H9 (cell line): ENCODE measurements at places on chromosomes 5 and 9. TPM values are rescaled to one million over a fixed set of nuclear protein-coding genes. Genes with fewer than 3 reads are reported as not detected.

Gene CYSRT1
- total RNA-seq: 1.0 and 1.9 TPM in 2 replicates

DNA sequence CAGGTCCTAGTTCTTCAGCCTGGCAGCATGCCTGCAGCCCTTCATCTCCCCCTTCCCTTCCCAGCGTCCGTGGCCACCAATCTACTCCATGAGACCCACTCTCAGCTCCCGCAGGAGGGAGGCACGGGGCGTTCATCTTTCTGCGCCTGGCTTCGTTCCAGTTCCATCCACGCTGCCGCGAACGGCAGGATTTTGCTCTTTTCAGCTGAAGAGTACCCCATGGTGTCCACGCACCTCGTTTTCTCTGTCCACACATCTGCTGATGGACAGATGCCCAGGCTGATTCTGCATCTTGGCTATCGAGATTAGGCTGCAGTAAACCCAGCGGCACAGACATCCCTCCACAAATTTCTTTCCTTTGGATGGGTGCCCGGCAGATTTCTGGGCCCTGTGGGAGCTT lies 30.5 kb upstream of the NKD2 start:
- H3K27ac ChIP-seq: no peak overlapping the region
- H3K27me3 ChIP-seq: no peaks in the 10 kb centered on the region
- no peaks in the 10 kb centered on the region for H3K36me3 ChIP-seq
- no peaks in the 10 kb centered on the region for H3K4me1 ChIP-seq
- peak; percentile 20 for DNase-seq

GRCh38 chr5:16492398-16493140 lies 27.0 kb upstream of the ZNF622 start:
- no peak for DNase-seq
- H3K27me3 ChIP-seq: no peaks in the 10 kb centered on the region
- H3K4me1 ChIP-seq: no peaks in the 10 kb centered on the region
- no peak overlapping the region for H3K27ac ChIP-seq

DNA sequence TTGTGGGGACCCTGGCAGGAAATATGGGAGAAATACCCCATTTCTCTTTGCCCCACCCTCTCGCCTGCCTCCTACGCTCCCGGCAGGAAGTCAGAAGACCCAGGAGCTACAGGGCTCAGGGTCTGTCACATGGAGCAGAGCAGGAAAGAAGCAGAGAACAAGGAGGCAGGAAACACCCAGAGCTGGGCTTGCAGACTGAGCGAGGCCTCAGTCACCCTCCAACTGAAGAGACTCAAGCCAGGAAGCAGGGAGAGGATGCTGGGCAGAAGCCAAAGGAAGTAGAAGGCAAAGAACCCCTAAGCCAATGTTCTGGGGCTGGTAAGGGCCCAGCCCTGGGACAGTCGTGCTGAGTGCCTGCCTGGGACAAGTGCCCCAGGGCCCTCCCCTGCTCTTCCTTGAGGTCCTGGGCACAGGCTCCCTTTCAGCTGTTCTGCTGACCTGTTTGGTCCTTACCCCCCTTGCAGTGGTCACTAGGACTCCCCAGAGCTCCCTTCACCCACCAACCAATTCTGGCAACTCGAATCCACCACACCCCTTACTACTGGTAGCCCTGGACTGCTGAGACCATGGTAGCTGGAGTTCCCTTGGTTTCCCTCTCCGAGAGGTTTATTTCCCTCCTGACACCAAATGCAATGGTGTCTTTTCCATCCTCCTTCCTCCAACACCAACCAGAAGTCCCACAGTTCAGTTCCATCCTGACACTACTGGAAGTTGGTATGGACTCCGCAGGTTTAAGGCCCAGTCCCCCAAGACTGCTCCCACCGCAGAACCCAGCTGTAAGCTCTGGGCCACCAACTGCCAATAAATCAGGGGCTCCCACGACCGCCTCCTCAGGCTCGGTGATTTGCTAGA lies 157.5 kb downstream of the COL23A1 start:
- H3K4me3 ChIP-seq: no peak overlapping the region
- no peaks in the 10 kb centered on the region for H3K27me3 ChIP-seq
- H3K36me3 ChIP-seq: peaks cover 5% of the 10 kb centered on the region
- no peak overlapping the region for H3K27ac ChIP-seq
- no peak for DNase-seq

DNA sequence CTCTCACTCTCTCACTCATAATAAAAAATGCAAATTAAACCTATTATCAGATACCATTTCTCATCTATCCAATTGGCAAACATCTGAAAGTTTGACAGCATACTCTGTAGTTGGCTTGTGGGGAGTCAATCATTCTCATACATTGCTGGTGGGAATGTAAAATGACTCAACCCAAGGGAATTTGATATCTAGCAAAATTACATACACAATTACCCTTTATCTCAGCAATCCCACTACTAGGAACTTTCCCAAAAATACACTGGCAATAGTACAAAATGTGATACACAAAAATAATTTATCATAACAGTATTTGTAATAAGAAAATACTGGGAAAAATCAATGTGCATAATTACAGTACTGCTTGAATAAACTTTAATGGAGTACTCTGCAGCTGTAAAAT lies 731.3 kb downstream of the DTWD2 start:
- no peaks in the 10 kb centered on the region for H3K36me3 ChIP-seq
- no peaks in the 10 kb centered on the region for H3K4me1 ChIP-seq
- H3K27ac ChIP-seq: no peak overlapping the region
- H3K4me3 ChIP-seq: no peak overlapping the region

GRCh38 chr5:72587661-72588308 lies 80.6 kb upstream of the ZNF366 start:
- H3K4me1 ChIP-seq: peaks cover 4% of the 10 kb centered on the region; the same call in 1 of the 2 replicates
- no peaks in the 10 kb centered on the region for H3K27me3 ChIP-seq
- H3K36me3 ChIP-seq: no peaks in the 10 kb centered on the region
- no peak for DNase-seq
- H3K4me3 ChIP-seq: no peak overlapping the region

Gene CDKN2B-AS1
- not detected in 2 replicates for total RNA-seq

GRCh38 chr5:134994560-134995156 lies 27.0 kb downstream of the CATSPER3 start:
- no peak overlapping the region for H3K4me3 ChIP-seq
- H3K36me3 ChIP-seq: no peaks in the 10 kb centered on the region
- H3K27ac ChIP-seq: no peak overlapping the region

Gene INSYN2B
- not detected in 2 replicates for total RNA-seq

Gene PCA3
- total RNA-seq: not detected in 2 replicates

- no peak overlapping the region for H3K4me3 ChIP-seq
- H3K27me3 ChIP-seq: no peaks in the 10 kb centered on the region
- DNase-seq: no peak
- H3K4me1 ChIP-seq: no peaks in the 10 kb centered on the region
- H3K36me3 ChIP-seq: no peaks in the 10 kb centered on the region
- no peak overlapping the region for H3K27ac ChIP-seq
Measured at GRCh38 chr5:103867857-103868598, 305.4 kb upstream of the NUDT12 start.

GRCh38 chr5:141762790-141763368 lies 80.8 kb upstream of the ARAP3 start:
- H3K27me3 ChIP-seq: no peaks in the 10 kb centered on the region
- no peak overlapping the region; the same call in 2 of the 3 replicates for H3K4me3 ChIP-seq
- no peak for DNase-seq
- no peak overlapping the region for H3K27ac ChIP-seq
- no peaks in the 10 kb centered on the region for H3K36me3 ChIP-seq

Gene ZBTB26
- total RNA-seq: 5.8 and 6.1 TPM in 2 replicates

GRCh38 chr5:167155387-167156005 lies 1135.9 kb upstream of the WWC1 start:
- DNase-seq: no peak
- H3K36me3 ChIP-seq: no peaks in the 10 kb centered on the region
- H3K27me3 ChIP-seq: no peaks in the 10 kb centered on the region
- H3K4me3 ChIP-seq: no peak overlapping the region

Gene GAPT
- not detected in 2 replicates for total RNA-seq

Gene PAEP
- not detected in 2 replicates for total RNA-seq

Gene CCDC152
- 0.13 and 0.48 TPM in 2 replicates for total RNA-seq

DNA sequence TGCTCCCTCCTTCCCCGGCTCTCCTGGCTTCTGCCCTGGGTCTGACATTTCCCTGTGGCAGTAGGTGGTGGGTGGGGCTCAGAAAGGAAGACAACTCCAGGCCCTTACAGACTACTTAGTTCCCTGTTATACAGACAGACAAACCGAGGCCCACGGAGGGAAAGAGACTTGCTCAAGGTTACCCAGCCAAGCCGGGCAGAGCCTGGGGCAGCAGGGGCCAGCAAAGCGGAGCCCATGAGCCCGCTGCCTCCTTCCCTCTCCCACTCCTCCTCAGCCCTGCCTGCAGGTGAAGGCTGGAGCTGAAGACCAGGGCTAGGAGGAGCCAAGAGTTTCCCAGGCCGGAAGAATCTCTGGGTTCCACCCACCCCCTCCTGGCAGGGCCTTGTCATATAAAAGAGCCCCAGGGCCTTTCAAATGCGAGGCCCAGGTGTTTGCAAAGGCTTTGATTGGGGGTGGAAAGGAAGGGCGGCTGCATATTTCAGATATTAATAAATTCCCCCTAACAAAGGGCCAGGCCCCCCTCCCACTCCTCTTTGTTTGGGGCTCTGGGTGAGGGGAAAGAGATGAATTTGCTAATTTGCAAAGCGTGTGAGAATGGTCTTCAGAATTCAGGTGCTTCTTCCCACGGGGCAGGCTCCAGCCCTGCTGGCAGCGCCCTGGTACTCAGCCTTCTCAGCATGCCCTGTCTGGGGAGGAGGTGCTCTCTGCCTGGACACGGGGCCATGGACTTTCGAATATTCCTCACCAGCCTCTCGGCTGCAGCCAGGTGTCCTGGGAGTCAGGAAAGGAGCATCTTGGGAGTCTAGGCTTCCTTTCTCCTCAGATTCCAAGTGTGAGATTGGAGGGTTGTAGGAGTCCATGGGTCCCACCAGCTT lies 21.5 kb downstream of the SLC6A7 start:
- H3K27me3 ChIP-seq: no peaks in the 10 kb centered on the region
- no peaks in the 10 kb centered on the region for H3K36me3 ChIP-seq
- H3K4me3 ChIP-seq: peak overlapping the region; percentile 51; the same call in 2 of the 3 replicates
- no peak overlapping the region for H3K27ac ChIP-seq
- H3K4me1 ChIP-seq: no peaks in the 10 kb centered on the region; the same call in 1 of the 2 replicates

- H3K27ac ChIP-seq: no peak overlapping the region
- no peaks in the 10 kb centered on the region for H3K4me1 ChIP-seq
- H3K4me3 ChIP-seq: no peak overlapping the region
- DNase-seq: no peak
- no peaks in the 10 kb centered on the region for H3K27me3 ChIP-seq
Measured at GRCh38 chr5:143187495-143187894, 216.0 kb downstream of the NR3C1 start.

GRCh38 chr9:12538842-12539579 lies 154.2 kb upstream of the TYRP1 start:
- H3K4me1 ChIP-seq: no peaks in the 10 kb centered on the region
- H3K36me3 ChIP-seq: no peaks in the 10 kb centered on the region
- no peak overlapping the region for H3K27ac ChIP-seq
- peak; percentile 28 for DNase-seq
- H3K27me3 ChIP-seq: no peaks in the 10 kb centered on the region

DNA sequence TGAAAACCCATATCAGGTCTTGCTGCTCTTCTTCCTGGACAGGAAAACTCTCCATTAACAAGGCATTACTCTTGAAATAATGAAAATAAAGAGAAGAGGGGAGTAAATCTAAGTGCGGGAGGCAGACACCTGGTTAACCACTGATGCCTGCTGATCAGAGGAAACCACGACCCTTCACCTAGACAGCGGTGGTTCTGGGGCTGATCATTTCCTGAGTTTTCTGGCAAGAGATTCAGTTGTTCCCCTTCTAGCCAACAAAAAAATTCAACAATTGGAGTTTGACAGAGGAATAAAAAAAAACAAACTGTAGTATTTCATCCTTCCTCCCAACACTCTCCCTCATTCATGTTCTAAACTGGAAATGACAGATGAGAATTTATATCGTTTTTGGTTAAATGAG lies 3.0 kb downstream of the RLN2 start:
- DNase-seq: no peak
- H3K36me3 ChIP-seq: no peaks in the 10 kb centered on the region
- no peak overlapping the region for H3K4me3 ChIP-seq
- no peak overlapping the region for H3K27ac ChIP-seq

Gene SLC45A2
- not detected in 2 replicates for total RNA-seq

Gene IFNA4
- not detected in 2 replicates for total RNA-seq
